ENCODE measurements at places on chromosomes 6 and 20. TPM values are rescaled to one million over a fixed set of nuclear protein-coding genes. Genes with fewer than 3 reads are reported as not detected.

C6orf15 gene
- polyA plus RNA-seq = not detected

DNA sequence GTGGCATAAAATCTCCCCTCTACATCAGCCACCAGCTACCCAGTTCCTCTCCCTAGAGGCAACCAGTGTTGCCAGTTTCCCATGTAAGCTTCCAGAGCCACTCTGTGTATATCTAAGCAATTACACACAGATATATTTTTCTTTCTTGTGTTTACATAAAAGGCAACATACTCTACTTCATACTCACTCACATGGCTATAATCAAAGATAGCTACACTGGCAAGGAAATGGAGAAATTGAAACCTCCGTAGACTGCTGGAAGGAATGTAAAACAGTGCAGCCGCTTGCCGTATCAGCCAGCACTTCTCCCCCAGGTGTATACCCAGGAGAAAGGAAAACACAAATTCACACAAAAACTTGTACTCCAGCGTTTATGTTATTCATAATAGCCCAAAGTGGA is 38.5 kb upstream of the NELFCD start:
- H3K4me3 ChIP-seq = no peak overlapping the region
- H3K27me3 ChIP-seq = peaks cover 2% of the 10 kb centered on the region
- no peak overlapping the region for H3K27ac ChIP-seq

DNA sequence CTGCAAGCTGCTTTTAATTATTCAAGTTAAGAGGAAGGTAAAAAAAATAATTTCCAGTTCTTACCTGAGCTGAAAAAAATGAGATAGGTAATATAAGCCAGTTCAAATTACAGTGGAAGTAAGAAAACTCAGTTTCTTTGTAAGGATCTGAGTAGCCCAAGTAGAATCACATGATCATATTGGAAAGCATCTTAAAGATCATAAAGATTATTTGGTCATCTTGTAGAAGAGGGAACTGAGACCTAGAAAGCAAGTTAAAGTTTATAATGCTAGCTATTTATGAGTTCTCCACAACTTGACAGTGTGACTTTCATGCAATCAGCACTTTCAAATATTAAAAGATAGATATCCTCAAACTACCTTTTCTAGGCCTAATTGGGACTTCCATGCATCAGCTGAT is 80.5 kb downstream of the FARS2 start:
- H3K36me3 ChIP-seq = no peaks in the 10 kb centered on the region
- H3K27ac ChIP-seq = no peak overlapping the region
- no peak for DNase-seq
- no peaks in the 10 kb centered on the region for H3K27me3 ChIP-seq
- peaks cover 13% of the 10 kb centered on the region for H3K4me1 ChIP-seq
- H3K4me3 ChIP-seq = no peak overlapping the region

DNA sequence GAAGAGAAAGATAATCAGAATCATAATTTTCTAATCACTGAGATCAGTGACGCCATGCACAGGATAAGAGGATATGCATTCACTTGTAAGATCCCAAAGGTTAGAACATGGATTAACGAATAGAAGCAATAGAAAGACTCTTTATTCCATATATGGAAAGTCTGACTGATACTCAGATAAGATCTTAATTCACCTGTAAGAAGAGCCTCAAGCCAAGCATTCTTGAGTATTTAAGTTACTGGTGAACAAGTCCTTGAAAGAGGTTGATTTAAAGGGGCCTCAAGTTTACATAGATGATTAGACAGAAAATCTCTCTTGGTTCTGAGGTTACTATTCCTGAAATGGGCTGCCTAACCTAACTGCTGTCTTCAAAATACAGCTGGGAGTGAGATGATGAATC is 53.8 kb upstream of the MTRF1L start:
- H3K36me3 ChIP-seq = no peaks in the 10 kb centered on the region
- H3K4me3 ChIP-seq = no peak overlapping the region
- H3K4me1 ChIP-seq = no peaks in the 10 kb centered on the region

- H3K36me3 ChIP-seq = no peaks in the 10 kb centered on the region
- no peak overlapping the region for H3K4me3 ChIP-seq
- DNase-seq = peak; percentile 77
- no peaks in the 10 kb centered on the region for H3K27me3 ChIP-seq
Observed at GRCh38 chr6:158707821-158708195, 58.0 kb downstream of the SYTL3 start.

CRISP3 gene
- polyA plus RNA-seq = 0.06 TPM

- no peaks in the 10 kb centered on the region for H3K36me3 ChIP-seq
- H3K27ac ChIP-seq = no peak overlapping the region
- no peak overlapping the region for H3K4me3 ChIP-seq
- no peaks in the 10 kb centered on the region for H3K4me1 ChIP-seq
- no peaks in the 10 kb centered on the region for H3K27me3 ChIP-seq
Observed at GRCh38 chr20:36377348-36378326, 71.5 kb downstream of the DLGAP4 start.

PRDM13 gene
- polyA plus RNA-seq = 0.03 TPM

- peak; percentile 79 for DNase-seq
- H3K4me3 ChIP-seq = no peak overlapping the region
- no peaks in the 10 kb centered on the region for H3K27me3 ChIP-seq
- H3K27ac ChIP-seq = peak overlapping the region; percentile 54
- peaks cover 83% of the 10 kb centered on the region for H3K36me3 ChIP-seq
Observed at GRCh38 chr20:58907320-58908137, 55.0 kb downstream of the GNAS start.

DNA sequence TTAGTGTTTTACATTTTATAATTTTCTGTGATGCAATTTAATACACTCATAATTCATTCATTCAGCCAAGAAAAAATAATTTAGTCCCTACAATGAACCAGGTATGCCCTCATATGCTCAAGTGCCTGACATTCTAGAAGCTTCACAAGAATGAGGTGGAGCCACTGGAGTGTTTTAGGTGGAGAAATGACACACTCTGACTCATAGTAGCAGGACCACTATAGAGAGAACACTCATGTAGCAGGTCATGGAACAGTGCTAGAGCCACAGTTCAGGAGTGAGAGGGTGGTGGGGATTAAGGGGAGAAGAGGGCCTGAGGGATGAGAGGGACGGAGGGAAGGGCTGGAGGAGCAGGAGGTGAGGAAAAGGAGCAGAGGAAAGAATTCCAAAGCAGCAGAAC is 1.4 kb upstream of the HLA-G start:
- no peaks in the 10 kb centered on the region for H3K36me3 ChIP-seq
- no peaks in the 10 kb centered on the region for H3K4me1 ChIP-seq
- no peak overlapping the region for H3K4me3 ChIP-seq
- DNase-seq = no peak
- peaks cover 61% of the 10 kb centered on the region for H3K27me3 ChIP-seq

CDH26 gene
- 1.3 TPM for polyA plus RNA-seq

DNA sequence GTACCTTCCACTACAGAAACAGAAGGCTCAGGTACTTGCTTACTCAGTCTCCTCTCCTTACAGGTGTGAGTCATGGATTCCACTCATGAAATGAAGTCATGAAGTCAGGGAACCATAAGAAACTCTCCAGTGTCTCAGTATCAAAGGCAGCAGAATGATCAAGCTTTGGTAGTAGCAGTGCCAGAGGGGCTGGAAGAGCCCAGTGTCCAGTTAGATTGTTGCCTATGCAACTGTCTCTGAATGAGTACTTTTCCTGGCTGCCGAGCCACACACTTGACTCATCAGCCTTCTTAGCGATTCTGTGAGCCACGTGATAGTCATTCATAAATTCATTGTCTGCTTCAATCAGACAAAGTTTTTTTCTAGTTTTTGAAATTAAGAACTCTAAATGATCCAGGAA is 52.2 kb upstream of the DTNBP1 start:
- H3K36me3 ChIP-seq = no peaks in the 10 kb centered on the region
- H3K4me3 ChIP-seq = no peak overlapping the region
- H3K27me3 ChIP-seq = no peaks in the 10 kb centered on the region
- no peak overlapping the region for H3K27ac ChIP-seq
- no peak for DNase-seq

DNA sequence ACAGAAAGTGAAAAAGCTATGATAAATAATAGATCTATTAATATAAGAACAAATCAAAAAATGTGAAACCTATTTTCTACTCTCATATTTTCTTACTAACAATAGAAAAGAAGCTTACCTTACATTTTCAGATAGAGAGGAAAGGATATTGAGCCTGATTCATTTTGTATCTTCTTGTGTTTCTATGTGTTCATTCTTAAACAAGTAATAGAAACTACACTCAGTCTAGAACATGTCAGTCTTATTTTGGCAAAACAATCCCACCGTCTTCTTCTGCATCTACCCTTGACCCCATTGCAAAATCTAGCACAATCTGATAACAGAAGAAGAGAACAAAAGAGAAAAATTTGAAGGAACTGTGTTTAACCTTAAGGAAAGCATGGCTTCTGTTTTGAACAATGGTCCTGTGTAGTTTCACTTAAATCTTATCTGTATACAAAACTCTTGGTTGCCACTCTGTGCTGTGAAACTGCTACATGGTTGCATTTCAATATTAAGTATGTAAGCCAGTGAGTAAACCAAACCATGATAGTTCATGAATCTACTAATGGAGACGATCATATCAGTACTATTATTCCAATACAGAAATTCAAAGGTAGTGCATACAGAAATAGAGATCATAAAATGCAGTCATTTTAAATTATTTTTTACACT is 69.5 kb upstream of the LGSN start:
- peak overlapping the region; percentile 48 for H3K27ac ChIP-seq
- no peaks in the 10 kb centered on the region for H3K36me3 ChIP-seq
- H3K27me3 ChIP-seq = no peaks in the 10 kb centered on the region
- peaks cover 34% of the 10 kb centered on the region for H3K4me1 ChIP-seq
- DNase-seq = no peak
- no peak overlapping the region for H3K4me3 ChIP-seq

Measured in large intestine (tissue), 12 donors.